ENCODE measurements at places on chromosomes 6 and 20.

- DNase-seq = no peak
Measured at GRCh38 chr20:52402950-52403349, 211.4 kb upstream of the ZFP64 start.

DNA sequence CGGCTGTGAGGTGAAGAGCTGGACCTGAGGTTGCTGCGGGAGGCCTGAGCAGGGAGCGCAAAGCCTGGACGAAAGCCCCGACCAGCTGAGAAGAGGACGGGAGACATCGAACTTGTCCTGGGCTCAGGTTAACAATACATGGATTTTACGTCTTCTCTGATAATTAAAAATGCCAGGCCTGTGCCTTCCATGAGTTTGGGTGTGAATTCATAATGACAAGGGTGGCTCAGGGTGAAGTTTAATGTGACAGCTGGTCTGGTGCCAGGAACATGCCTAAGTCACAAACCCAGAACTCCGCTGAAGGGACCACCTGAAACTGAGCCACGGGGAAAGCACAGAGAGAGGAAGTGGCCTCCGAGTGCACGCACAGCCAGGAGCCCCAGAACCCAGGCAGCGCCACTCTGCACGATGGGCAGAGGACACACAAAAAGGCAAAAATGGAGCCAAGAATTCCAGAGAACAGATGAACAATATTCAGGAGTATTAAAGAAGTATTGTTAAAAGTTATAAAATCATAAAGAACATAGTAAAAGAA is 150.1 kb upstream of the RPS6KA2 start:
- DNase-seq = no peak

DNA sequence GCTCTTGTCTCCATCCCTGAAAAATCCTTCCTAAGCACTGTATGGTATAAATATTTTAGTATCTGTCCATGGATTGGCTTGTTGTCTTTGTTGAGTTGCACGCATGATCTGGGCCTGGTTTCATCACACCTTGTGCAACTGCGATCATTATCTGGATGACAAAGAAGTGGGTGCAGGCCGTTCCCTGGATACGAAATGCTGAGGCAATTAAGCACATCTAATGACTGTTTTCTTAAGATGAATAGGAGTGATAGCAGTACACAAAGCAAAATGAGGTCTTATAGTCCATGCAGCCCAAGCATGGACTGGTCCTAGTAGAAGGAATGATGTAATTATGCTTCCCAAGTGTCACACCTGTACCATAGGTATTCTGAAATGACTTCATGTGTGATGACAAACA is 47.8 kb downstream of the SLC35D3 start:
- DNase-seq = no peak

- no peak for DNase-seq
Measured at GRCh38 chr6:7910298-7910653, 312 bp downstream of the TXNDC5 start.

DNA sequence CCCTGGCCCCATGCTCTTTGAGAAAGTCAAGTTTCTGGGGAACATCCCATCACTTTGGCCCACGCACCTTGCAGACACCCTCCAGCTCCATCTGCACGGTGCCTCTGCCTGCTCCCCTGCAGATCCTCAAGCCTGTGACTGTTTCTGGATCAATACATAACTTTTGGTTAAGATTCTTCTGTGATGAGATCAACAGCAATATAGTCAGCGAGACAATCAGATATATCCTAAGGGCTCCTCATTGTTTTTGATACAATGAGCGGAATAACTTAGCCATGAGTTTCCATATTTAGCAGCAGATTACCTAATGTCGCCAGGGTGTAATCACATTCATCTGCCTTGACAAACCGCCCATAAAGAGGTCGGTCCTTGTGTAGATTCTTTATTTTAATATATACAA is 109.3 kb upstream of the MTHFD1L start:
- no peak for DNase-seq

DNA sequence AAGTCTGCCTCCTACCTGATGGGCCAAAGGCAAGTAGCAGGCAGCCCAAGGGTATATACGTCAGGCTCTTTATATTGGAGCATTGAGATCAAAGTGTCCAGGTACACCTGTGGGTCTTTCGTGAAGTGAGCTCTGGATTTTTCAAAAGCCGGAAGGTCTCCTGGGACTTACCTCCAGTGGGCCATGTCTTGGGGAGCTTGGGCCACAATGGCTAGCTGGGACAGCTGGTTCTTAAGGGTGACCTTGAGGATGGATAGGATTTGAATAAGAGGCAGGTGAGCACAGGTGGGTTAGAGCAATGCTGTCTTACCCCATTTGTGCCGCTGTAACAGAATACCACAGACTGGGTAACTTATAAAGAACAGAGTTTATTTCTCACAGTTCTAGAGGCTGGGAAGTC is 153.4 kb downstream of the CDC5L start:
- DNase-seq = no peak

- DNase-seq = no peak
Measured at GRCh38 chr6:12957321-12958051, 240.9 kb downstream of the PHACTR1 start.

DNA sequence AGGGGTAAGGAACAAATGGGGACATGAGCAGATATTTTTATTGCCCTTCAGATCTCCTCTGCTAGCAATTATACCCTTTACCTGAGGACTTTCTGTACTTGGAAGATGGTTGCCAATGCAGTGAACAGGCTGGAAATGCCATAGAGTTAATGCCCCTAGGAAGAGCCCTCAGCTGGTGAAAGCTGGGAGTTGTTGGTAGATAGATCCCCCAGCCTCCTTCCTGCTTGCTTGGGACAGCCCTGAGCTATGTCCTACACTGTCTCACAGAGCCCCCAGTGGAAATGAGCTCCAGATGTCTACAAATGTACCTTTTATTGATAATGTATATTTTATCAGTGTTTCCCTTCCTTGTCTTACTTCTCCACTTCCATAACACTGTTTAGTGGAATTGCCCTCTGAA is 87.6 kb upstream of the PAK5 start:
- DNase-seq = no peak

DNA sequence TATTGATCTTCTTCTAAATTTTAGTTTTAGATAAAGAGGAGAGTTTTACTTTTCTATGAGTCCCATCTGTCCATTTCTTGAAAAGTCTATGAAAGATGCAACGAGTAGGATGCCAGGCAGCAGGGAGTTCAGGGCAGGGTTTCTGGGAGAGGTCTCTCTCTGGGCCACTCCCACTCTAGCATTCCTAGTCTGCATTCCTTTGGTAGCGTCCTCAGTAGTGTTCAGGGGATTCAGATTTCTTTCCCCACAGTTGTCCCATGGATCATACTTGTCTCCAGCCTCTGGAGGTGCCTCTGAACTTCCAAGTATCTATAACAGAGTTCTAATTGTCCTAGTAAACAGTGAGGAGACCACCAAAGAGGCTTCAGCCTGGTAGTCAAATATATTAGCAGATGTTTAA is 225.3 kb downstream of the RIMS1 start:
- no peak for DNase-seq

DNA sequence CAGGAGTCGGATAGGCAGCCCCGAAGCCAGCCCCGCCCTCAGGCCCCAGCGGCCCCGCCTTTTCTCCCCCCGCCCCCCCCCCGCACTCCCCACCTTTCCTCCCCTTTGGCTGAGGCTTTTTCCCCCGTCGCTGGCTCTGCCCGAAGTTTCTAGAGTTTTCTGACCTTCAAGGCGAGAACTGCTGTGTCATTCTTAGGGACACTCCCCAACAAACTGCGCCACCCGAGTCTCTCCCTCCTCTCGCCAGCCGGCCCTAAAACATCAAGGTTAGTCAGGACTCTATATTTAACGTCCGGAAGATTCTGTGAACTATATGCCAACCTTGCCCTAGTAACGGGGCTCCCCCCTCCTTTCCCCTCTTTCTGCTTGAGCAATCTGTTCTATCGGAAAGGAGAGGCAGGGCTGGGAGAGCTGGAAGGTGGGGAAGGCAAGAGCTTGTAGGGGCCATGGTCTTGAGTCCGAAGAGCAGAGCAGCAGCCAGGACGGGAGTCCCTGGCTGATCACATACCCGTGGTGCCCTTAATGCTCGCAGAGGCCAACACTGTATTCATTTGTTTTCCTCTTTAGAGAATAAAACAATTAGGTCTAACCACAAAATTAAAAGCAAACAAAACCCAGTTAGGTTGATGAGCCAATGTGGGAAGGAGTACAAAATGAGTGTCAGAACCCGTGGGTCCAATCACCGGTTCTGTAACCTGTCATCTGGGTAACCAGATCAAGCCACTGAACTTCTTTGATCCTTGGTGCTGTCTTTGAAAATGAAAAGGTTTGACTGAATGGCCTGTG is 5.3 kb upstream of the HSPA1B start:
- DNase-seq = peak; percentile 35

DNA sequence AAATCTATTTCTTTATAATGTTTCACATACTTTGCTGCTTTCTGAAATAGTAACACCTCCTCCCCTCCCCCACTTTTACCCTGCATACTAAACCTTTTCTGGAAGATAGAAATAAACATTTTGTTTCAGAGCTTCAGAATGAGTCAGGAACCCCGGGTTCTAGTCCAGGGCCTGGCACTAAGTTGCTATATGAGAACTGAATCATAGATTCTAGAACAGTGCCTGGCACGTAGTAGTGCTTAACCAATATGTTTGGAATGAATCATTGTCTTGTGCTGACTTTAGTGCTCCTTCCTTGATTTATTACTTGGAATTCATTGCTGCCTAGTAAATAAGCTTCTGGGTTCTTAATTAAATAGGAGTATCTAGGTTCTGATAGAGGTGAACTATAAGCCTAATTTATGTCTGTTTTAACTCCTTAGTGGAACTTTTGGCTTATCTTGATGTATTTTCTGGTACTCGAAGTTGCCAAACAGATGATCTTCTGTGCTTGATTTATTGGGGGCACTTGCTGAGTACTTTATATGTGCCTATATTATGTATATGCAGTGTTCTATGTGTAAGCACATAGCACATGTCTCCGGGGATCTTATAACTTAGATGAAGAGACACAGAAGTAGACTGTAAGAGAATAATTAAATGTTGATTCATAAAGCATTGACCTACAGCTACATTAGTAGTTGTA is 18.6 kb downstream of the TAB2 start:
- no peak for DNase-seq

- DNase-seq = no peak
Measured at GRCh38 chr6:2187826-2188225, 57.6 kb downstream of the GMDS start.

DNA sequence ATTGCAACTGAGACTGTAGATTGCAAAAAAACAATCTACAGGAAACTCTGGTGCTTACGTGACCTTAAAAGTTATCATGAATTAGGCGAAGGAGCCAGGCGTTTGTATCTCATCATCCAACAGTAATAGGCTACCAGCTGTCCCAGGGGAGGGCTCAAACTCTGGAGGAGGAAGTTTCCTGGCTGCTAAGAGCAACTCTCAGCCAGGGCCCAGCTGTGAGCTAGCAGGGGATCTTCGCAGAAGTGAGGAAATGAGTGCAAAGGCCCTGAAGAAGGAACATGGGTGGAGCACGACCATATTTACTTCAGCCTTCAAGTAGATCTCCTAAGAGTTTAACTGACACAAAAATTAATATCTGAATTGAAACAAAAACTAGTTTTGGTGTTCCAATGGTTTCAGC is 686.9 kb upstream of the MAP3K7 start:
- DNase-seq = no peak

- no peak for DNase-seq
Measured at GRCh38 chr6:85418059-85418458, 31.8 kb upstream of the NT5E start.

DNA sequence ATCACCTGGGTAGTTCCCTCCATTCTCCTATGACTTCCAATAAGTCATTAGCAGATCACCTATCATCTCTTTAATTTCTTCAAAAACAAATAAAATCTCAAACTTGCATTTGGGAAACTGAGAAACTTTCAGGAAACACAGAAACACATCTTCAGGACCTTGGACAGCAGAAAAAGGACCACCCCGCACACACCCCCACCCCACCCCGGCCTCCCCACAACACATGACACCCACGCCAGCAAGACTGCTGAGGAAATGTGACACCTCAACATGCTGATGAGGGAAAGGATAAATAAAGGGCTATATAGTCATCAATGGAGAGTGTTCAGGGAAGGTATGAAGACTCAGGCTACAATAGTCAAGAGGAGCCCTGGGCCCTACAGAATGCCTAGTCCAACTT is 15.6 kb upstream of the TRIM39 start:
- no peak for DNase-seq

DNA sequence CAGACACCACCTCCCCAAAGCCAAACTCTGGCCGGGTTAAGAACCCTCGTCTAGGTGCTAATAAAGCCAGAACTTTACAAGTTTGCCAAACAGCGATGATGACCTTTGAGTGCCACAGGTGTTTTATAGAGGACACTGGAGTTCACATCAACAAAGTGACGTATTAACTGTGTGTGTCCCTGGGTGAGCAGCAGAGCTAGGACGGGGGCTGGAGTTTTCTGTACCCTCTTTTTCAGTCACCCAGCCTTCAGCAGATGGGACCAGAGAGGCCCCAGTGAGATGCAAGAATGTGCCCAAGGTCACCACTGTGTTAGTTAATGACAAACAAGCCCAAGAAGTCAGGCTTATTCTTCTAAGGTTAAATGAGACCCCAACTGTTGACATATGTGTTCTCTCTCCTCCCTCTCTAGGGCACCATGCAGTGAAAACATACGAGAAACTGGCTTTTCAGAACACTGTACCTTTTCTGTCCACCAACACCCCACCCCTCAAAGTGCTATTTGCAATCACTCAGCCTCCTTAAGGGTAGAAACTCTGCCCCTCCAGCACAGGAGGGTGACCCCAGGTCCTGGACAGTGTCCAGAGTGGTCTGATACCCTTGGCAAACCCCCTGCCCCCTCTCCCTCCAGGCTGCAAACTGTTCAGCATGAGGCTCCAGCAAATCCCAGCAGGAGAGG is 5.2 kb downstream of the SDC4 start:
- no peak for DNase-seq

DNA sequence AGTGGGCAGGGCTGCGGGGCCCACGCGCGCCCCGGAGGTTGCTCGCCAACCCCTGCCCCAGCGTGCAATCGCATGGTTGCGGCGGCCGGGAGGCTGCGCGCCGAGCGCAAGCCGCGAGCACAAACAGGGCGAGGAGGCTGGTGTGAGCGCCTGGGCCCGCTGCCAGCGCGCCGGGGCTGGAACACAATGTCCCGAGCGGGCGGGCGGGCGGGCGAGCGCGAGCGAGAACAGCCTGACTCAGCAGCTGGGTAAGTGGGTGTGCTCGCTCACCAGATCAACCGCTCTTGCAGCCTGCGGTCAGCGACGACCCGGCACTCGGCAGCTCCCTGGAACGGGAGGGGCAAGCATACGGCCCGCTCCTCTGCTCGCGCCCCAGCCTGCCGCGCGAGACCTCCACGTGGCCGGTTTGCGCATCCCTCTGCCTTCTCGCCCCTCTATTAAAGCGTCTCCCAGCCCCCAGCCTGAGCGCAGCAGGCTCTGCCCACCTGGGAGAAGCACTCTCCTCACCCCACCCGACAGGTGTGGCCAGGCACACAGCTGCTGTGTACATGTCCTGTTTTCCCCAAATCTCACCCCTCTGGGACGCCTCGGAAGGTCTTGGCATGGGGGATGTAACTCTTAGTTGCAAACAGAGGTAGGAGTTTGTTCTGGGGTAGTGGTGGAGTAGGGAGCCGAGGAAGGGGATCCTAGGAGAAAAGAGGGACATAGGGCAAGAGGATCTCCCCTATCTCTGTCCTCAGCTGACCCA is 8.7 kb upstream of the ARMC12 start:
- peak; percentile 66 for DNase-seq

- no peak for DNase-seq
Measured at GRCh38 chr6:134870677-134871498, 79.0 kb downstream of the ALDH8A1 start.

GRCh38 chr20:14478126-14478525 is 140.7 kb upstream of the FLRT3 start:
- DNase-seq = no peak

- DNase-seq = no peak
Measured at GRCh38 chr6:110786271-110786670, 29.0 kb downstream of the CDK19 start.
